ENCODE measurements at places on chromosomes 4 and X. TPM values are rescaled to one million over a fixed set of nuclear protein-coding genes. Genes with fewer than 3 reads are reported as not detected.

The NXF2 gene
- not detected for total RNA-seq

The EDA gene
- 2.5 TPM for total RNA-seq

DNA sequence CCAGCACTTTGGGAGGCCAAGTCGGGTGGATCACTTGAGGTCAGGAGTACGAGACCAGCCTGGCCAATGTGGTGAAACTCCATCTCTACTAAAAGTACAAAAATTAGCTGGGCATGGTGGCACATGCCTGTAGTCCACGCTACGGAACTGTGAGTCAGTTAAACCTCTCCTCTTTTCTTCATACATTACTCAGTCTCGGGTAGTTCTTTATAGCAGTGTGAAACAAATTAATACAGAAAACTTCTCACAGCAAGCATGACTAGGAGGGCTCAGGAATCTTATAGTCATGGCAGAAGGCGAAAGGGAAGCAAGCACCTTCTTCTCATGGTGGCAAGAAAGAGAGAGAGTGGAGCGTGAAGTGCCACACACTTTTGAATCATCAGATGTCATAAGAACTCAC lies 358.9 kb downstream of the NLGN4X start:
- no peak for DNase-seq

- no peak for DNase-seq
These were observed 30.7 kb upstream of the WDR17 start for GRCh38 chr4:176034936-176035335.

DNA sequence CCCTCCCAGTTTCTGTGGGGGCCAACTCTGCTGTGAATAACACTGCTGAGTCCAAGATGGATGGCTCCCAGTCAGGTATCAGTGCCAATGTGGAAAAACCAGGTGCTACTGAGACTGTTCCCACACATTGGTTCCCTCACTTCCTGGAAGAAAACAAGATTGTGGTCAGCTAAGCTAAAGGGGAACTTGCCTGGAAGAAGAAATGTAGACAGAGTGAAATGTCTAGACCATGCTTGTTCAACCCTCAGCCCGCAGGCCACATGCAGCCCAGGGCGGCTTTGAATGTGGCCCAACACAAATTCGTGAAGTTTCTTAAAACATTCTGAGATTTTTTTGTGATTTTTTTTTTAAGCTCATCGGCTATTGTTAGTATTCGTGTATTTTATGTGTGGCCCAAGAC lies 28.6 kb upstream of the UTP14A start:
- no peak for DNase-seq

GRCh38 chr4:6740347-6740746 lies 24.4 kb downstream of the BLOC1S4 start:
- no peak for DNase-seq

DNA sequence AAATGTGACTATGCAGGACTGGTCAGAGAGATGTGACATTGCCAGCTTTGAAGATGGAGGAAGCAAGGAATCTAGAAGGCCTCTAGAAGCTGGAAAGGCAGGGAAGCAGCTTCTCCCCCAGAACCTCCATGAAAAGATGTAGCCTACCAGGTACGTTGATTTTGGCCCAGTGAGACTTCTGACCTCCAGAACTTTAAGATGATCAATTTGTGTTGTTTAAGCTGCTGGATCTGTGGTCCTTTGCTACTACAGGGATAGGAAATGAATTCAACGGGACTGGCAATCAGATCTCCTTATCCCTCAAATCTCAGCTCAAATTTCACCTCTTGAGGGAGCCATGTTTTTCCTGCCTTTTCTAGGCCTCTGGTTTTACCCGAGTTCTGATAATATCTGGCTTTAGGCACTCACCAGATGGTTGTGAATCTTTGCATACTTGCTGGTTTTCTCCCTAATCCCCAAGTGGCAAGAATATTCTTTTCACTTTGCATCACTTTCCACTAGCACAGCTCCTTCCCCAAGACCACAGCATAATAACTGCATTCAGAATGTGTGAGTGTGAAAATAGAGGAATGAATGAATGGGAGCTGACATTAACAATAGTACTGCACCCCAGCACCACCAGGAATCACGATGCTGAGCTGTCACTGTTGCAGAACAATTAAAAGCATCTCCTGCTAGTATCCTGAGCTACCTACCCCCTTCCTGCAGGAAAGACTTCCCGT lies 25.5 kb upstream of the TMSB4X start:
- no peak for DNase-seq

GRCh38 chrX:21373637-21374162 lies 518 bp upstream of the CNKSR2 start:
- DNase-seq: no peak

DNA sequence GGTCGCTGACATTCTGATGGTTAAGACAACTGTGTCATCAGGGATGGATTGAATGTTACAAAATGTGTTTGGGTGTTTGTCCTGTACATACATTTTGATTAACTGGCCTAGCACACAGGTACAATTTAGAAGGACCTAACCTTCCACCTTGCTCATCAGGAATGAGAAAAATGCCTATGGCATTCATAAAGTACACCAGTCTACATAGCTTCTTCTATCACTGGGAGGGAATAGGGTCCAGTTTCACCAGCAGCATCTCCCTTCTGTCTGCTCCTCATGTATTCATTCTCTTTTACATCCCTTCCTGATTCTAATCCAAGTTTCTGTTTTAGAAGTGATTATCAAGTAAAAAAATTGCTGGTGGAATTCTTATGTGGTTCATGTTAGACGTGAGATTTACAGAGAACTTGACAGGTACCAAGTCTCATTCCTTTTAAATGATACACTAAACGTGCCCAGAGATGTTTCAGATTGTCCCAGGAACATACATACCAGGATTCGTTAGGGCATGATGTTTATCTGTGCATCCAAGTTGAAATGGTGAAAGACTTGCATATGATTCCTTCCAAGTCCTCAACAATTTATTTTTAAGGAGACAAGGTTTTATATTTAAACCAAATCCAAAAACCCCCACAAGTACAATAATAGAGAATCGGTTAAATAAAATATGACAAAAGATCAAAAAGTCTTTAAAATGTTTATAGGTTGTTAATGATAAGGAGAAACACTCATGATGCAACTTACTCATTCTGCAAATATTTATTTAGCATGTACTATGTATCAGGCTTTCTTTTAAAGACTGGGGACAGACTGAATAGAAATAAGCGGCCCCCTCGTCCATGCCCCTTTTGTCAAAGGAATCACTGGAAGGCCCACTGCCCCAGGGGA lies 359.1 kb downstream of the ZNF674 start:
- DNase-seq: no peak

The LSM6 gene
- 51.1 TPM for total RNA-seq

The ERAS gene
- not detected for total RNA-seq

DNA sequence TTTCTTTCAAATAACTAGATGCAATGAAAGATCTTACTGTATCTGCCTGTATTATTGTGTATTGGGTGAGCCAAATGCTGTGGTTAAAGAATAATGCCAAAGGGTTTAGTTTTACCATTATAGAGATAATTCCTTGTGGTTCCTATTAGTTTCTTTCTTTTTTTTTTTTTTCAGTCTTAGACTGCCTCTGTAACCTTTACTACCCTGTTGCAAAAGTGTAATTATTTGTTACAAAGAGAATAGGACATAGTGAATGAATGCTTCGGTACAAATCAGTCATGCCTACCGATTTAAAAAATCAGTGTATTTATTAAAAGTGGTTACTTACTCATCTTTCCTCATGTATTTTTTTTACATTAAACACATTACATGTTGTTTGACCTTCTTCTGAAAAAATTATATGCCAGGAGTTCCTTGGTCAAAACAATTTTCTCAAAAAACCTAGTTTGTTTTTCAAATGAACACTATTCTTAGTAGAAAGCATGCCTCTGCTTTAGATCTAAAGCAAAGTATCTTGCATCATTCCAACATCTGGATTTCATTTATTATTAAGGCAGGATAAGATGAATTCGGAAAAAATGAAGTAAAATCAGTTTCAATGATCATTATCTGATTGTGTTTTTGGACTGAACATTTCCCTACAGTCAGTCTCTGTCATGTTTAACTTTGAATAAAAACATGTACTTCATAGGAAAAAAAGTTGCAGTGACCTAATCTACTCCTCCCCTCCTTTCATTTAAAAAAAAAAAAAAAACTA lies 21.2 kb upstream of the SYNPO2 start:
- no peak for DNase-seq

DNA sequence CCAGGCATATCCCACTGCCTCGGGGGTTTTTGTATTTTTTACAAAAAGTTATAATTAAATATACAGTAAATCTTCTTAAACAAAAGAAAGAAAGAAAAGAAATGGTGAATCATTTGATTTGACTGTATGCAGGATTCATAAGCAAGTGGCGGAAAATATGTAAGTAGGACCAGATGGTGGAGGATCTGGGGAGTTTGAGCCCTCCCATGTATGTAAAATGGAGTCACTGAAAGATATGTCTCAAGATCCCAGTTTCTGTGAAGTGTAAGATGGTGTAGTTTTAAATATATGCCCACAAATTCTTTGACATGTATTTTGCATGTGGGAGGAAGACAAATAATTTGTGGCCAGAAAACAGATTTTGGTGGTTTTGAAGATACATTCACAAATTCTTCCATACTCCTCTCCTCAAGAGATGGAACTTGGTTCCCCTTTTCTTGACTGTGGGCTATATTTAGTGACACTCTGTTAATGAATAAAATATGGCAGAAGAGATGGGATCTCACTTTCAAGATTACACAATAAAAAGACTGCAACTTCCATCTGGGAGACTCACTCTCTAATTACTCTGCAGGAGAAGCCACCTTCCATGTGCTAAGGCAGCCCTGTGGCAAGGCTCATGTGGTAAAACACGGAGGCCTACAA lies 133.6 kb upstream of the S100G start:
- DNase-seq: no peak

The FGFR3 gene
- 0.79 TPM for total RNA-seq

DNA sequence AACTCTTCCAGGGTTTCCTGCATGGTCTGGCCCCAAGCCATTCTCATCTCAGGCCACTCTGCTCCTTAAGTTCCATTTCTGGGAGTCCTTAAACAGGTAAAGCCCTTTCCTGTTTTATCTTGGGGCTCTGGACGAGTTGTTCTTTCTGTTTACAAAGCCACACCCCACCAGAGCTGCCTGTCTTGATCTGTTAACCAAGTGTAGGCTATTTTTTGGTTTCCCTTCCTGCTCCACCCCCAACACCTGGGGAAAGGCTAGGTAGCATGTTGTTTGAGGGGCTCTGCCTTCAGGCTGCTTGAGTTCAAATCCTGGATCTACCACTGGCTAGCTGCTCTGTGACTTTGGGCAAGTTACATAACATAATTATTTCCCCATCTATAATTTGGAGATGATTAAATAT lies 40.0 kb downstream of the ERVMER34-1 start:
- no peak for DNase-seq

DNA sequence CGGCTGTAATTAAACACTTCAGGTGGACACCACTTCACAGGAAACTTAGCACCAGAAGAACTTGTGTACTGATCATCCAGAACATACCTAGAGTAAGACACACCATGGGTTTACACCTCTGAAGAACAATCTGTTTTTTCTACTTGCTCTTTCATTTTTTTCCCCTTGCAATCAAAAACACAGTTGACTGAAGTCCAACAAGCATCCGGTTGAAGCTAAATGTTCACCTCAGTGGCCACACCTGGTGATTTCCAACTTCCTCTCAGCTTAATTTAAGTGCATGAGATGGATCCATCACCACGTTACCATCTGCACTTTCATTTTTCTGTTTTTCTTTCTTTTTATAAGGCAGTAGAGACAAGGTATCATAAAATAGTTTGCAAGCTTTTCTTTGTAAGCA lies 4.9 kb upstream of the TXK start:
- DNase-seq: no peak

- DNase-seq: no peak
These were observed 2.8 kb downstream of the SH3D19 start for GRCh38 chr4:151322570-151322969.

GRCh38 chr4:3267576-3268394 lies 18.8 kb downstream of the MSANTD1 start:
- DNase-seq: no peak

DNA sequence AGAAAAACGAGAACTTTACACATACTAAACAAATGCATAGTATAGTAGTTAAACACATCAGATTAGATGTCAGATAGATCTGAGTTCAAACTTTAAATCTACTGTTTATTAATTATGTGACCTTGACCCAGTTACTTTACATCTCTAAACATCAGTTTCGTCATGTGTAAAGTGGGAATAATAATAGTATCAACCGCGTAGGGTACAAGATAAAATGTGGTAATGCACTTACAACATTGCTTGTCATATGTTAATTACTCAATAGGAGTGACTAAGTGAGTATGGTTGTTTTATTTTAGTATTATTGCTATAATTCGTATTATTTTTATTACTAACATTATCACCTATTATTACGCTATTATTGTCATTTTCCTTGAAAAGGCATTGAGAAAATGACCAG lies 144.2 kb downstream of the KLHL4 start:
- DNase-seq: no peak

The TLR8 gene
- total RNA-seq: not detected

DNA sequence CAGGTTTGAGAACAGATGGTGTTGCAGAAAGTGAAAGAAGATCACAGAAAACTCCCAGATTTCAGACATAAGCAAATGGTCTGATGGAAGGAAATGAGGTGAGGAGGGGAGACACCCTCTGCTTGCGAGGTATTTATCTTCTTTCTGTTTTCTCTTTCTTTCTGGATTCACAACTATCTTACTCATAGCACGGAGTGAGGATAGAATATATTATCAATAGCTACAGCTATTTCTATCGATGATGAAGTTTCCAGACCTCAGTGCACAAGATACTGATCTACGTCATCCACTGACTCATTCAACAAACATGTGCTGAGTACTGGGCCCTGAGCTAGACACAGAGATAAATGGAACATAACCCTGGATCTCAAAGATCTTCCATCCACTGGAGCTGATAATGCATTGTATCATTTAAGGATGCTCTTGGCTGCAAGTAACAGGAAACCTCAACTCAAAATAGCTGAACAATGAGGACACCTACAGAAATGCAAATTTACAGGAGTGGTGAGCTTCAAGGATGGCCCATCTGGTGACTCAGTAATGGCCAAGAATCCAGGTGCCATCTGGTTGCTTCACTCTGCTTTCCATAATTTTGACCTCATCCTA lies 21.2 kb downstream of the SLC2A9 start:
- DNase-seq: no peak

GRCh38 chrX:154049209-154050112 lies 29.8 kb upstream of the IRAK1 start:
- no peak for DNase-seq

The KIAA0232 gene
- 17.5 TPM for total RNA-seq

- DNase-seq: no peak
These were observed 239.9 kb downstream of the NKX6-1 start for GRCh38 chr4:84258905-84259830.

The C4orf50 gene
- not detected for total RNA-seq

The RBM46 gene
- not detected for total RNA-seq
